ENCODE measurements at places on chromosomes 4 and X.

GRCh38 chrX:136453771-136454170 is 34.0 kb upstream of the BRS3 start:
- peak; percentile 3 for DNase-seq

DNA sequence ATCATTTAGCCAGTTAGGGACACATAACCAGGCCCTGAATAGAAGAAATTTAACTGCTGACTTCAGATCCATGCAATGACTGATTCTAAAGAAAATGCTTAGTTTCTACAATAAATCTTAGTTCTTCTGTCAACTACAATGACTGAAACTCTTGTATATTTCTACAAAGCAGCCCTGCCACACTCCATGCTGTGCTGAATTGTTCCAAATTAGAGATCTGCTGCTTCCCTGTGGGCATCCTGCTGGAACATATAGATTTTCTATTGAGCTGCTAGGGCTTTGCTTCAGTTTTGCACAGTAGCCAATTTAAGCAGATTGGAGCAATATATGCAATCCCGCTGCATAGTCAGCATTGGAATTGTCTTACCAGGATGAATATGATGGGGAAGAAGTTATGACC is 312.8 kb upstream of the SMIM31 start:
- no peak for DNase-seq

DNA sequence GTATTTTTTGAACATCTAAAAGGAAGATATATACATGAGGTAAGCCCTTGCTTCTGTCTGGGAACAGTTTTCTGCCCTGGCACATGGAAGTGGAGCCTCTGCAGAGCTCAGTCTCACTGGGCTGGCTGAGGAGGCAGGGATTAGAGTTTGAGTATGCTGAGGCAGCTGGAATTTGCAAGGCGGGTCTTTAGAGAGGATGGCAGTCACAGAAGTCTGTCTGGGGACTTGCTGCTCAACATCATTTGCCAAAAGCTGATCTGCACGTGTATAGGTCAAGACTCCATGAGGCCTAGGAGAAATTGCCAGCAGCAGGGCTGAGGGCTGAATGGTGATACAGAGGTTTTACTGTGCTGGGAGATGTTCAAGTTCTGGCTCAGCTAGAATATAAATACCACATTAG is 163.6 kb upstream of the ANK2 start:
- no peak for DNase-seq

GRCh38 chr4:1721666-1722550 is 587 bp downstream of the TACC3 start:
- DNase-seq: no peak

- DNase-seq: no peak
Observed at GRCh38 chrX:47502316-47503125, 19.5 kb upstream of the ZNF41 start.

DNA sequence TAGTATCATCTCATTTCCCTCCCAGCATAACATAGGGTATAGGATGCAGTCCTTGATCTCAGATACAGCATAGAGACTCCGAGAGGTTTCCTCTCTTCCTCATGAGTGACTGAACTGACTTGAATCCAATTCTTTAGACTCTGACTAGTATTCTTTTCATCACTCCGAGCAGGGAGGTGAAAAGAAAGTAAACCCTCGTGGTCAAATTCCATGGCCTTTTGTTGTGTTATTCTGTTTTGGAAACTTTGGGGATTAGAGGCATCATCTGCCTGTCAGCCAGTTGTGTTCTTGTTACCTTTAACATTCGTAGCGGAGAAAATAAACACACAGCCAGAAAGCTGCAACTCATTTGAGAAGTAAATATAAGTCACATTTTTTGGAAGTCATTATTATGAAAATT is 206.6 kb downstream of the ARHGAP10 start:
- no peak for DNase-seq

DNA sequence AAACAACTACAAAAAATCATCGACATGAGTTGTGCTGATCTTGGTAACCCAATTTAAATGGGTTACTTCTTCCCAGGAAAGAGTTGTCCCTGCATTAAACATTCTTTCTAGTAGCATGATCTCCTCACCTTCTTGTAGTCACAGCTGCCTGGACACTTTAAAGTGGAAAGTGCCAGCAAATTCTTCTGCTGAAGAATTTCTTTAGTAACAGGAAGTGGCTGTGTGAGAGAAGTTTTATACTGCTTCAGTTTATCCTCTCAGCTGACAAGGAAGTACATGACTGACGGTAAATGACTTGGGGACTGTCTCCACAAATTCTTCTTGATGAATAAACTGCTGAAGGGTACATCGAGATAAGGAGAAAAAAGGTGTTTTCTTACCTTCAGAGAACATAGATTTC is 18.2 kb upstream of the TNIP3 start:
- DNase-seq: no peak

- no peak for DNase-seq
Observed at GRCh38 chr4:6692806-6693205, 872 bp upstream of the S100P start.

- no peak for DNase-seq
Observed at GRCh38 chrX:93454509-93454908, 218.9 kb downstream of the NAP1L3 start.

DNA sequence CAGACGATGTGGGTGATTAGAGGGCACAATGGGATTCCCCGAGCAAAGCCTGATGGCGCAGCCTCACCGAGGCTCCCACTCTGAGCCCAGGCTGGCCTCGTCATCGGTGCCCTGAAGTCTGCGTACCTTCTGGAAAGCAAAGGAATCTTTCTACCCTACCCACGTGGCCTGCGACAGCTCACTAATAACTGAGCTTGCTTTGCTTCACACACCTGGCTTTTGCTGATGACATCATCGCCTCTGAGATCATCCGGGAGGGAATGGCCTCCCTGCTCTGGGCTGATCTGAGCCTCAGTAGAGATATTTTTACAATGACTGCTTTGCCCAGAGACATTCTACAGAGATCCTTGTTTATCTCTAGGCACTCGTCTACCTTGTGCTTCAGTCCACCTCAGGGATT is 45.4 kb upstream of the PDLIM3 start:
- DNase-seq: no peak

DNA sequence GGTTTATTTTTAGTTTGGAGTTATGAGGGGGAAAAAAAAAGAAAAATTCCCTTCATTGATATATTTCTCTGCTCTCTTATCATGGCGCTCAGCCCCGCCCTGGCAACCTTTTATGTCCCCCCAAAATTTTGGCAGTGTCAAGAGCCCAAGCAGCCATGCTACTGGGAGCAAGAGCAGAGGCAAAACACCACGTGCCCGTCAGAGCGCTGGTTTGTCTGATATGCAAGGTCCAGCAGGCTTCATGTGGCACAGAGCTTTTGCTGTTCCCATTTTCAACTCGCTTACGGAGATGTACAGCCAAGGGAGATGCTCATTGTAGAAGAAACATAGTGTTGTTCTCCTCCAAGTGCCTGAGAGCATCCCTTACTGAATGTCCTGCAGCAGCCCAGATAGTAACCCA is 27.3 kb downstream of the SLITRK2 start:
- no peak for DNase-seq

DNA sequence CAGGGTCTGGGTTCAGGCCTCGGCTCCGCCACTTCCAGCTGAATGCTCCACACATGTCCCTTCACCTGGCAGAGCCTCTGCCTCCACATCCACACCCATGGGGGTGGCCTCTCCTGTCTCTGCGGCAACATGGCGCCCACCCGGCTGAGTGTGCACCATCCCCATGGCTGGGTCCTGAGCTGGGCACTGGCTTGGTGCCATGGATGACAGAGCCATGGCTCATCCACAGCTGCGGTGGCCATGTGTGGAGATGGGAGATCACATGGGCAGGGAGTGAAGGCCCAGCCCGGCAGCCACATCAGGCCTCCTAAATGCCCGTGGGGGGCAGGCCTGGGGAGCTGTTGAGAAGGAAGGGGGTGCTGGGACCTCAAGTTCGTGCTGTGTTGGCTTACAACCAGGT is 213.7 kb downstream of the AFAP1 start:
- no peak for DNase-seq

GRCh38 chr4:158250321-158250720 is 40.0 kb downstream of the TMEM144 start:
- DNase-seq: no peak

- peak; percentile 62 for DNase-seq
Observed at GRCh38 chr4:8165374-8165896, 6.8 kb upstream of the ABLIM2 start.

DNA sequence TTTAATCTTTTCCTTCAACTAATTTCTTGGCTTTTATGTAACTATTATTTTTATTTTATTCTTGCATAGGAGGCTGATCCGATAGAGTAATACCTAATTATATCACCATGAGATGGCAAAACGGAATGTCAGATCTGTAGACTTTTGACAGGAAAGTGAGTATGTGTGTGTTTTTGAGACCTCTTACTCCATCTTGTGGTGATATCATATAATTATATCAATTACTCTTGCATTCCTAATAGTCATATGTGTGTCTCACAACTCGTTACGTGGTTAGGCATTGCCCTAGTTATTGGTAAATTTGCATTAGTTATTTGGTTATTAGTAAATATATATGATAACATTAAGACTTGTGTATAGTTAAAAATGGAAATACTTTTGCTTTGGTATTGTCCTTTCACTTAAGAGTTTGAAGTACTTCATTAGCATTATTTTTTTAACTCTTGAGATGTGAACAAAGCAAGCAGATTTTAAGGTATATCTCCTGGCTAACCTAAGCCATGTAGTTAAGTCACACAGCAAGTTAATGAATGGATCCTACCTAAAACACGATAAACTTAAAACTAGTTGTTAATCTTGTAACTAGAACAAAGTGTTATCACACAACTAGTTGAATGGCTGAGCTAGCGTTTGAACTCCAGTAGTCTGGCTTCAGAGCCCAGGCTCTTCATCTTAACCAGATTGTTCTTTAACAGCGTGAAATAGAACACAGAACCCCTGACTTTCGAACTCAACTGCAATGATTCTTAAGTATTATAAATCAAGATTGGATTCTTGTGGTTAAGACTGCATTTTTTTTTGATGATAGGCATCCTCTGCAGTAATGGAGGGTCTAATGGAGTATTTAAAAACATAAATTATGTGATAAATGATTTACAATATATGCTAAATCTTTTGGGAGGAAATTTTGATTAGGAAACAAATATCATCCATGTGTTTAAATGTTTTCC is 67.1 kb downstream of the PGRMC2 start:
- no peak for DNase-seq

GRCh38 chrX:30824275-30824674 is 64.8 kb downstream of the TAB3 start:
- no peak for DNase-seq

DNA sequence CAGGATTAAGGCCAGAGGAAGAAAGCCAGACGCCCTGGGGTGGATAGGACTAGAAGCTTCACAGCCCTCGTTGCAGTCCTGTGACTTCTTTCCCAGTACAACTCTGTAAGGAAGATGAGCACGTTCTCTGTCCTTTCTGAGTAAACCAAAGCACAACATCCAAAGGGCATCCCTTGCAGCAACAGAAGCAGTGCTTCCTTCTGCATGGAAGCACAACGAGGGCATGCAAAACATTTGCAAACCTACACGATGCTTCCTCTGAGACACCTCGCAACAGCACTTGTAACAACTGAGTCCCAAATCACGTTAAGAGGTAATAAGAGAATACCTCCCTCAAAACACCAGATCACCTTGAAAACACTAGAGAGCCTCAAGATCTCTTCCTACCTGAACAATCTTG is 335.7 kb upstream of the RASGEF1B start:
- no peak for DNase-seq

DNA sequence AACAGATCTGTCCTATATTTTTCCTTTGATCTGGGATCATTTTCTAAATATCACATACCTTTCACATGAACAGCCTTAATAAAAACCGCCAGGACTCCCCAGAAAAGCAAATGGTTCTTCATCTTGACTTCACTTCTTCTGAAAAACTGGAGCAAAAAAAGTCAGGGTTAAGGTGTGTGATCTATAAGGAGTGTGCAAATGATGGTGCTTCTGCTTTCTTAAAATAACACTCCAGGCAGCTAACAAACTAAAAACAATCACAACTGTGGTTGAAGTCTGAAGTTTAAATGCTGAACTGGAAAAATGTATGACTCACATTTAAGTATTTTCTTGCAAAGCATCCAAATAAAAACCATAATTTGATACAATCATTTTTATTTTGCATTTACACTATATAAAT is at the start of gene JCHAIN:
JCHAIN (minus strand) TSS at position 140 of the 400 bp plus-strand sequence; CDS start at position 122, 18 bp downstream.
- no peak for DNase-seq

DNA sequence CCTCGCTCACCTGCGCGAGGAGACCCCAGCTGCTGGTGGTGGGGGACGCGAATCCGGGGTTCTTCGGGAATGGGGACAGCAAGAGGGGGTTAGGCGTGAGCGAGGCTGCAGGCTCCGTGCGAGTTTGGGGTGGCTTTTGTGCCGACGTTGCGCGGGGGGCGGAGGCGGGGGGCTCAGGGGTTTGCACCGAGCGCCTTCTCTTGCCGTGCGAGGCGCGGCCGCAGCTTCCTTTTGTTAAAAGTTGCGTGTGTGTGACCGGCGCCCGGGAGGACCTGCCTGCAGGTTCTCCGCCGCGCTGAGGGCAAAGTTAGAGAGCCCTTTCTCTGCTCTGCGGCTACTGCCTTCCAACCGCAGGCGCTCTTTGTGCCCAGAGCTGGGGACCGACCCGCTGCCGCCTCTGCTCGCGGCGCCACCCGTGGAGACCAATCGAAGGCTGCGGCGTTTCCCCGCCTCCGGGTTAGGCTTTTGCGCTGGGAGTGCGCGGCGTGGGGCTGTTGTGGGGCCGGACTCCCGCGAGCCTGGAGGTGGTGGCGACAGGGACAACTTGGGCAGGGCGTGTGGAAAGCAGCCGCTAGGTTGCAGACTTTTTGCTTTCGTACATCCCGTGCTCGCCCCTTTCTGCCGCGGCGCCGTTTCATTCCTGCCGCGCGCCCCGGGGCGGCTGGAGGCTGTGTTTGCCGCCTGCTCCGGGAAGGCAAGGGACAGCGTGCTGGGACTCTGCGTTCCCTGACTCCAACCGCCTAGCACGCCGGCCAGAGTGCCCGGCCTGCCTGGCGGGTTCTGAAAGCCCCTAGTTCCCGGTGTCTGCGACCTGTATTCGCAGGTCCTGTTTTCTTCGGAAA is 716 bp downstream of the KIT start:
- peak; percentile 59 for DNase-seq

DNA sequence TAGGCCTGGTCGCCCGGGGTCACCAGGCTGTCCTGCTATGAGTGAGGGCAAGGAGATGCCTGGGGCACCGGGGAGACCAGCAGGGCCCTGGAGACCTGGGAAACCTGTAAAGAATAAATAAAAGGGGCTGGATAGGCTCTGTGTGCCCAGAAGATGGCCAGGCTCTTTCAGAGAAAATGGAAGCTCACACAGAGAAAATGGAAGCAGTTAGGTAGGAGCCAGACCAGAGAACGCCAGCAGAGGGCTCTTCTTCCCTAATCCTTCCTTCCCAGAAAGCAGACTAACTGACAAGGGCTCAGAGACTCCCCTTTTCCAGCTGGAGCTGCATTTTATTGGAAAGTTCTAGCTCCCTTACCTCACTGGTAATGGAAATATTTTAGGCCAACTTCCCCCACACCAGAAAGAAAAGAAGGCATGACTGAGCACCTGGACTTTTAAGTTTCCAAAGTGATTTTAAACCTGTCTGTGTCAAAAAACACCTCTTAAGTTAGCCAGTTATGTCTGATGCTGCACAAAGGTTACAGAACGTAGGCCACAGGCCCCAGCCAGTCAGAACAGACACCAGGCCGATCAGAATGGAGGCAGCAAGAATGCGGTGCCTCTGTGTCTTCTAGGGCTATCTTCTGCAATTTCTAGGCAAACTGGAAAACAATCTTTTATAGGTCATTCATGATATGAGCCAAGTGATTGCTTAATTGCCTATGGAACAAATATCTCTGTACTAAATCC is 74.0 kb downstream of the ATG4A start:
- no peak for DNase-seq

Data from DMS79 (cell line).